ENCODE measurements at places on chromosomes 4 and X. TPM values are rescaled to one million over a fixed set of nuclear protein-coding genes. Genes with fewer than 3 reads are reported as not detected.

DNA sequence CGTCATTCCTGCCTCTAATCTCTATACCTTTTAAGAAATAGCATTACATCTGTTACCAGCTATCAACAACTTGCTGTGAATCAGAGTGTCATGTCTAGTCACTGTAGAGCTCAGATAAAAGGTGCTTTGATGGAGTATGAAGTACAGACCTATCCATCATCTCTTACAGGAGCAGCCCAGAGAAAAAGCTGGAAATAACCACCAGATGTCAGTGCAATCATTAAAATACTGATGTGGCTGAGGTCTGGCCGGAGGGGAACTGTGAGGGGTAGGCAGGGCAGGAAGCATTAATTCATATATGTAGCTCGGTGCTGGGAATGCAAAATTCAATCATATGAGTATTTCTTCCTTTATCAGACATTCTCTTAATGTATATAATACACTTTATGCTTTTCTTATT, 100.6 kb downstream of the AKAP4 start:
- DNase-seq: no peak

DNA sequence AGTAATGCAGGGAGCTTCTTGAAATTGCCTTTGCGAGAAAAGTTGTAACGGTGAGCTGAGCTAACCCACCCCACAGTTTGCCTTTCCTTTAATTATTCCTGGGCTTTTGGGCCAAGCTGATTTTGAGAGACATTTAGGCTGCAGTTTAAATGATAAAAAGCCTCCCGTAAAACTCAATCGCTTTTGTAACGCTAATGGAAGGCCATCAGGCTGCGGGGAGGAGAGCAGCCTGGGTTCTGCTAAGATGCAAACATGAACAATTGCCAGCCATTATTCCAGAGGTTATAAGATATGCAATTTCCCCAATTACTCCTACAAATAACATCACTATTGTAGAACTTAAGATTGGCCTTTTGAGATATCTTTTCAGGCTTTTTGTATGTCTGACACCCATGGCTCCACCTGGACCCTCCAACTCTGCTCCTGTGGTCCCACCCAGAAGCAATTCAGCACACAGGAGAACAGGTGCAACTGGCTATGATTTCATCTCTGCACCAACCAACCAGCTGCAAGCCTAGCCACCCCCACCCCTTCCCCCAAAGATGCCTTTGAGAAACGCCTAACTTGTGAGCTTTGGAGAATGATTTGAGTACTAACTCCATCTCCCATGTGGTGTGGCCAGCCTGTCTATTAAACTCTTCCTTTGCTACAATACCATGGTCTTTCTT, 108.2 kb upstream of the FAM9C start:
- DNase-seq: no peak

DNA sequence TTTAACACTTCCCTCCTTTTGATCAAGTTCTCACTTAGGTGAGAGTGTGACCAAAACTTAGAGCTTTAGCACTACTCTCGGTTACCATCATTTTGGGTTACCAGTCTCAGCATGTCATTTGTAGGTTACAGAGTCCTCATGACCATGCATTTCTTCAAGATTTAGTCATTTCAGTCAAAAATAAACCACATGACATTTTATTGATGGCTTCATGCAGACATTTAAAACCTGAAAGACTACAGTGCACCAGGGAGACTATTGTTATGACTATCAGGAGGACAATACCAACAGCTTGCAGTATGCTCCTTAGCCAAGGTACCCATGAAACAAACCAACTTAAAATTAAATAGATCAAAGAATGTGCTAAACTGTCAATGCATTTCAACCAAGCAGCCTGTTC, 498.1 kb upstream of the FSTL5 start:
- DNase-seq: no peak

DNA sequence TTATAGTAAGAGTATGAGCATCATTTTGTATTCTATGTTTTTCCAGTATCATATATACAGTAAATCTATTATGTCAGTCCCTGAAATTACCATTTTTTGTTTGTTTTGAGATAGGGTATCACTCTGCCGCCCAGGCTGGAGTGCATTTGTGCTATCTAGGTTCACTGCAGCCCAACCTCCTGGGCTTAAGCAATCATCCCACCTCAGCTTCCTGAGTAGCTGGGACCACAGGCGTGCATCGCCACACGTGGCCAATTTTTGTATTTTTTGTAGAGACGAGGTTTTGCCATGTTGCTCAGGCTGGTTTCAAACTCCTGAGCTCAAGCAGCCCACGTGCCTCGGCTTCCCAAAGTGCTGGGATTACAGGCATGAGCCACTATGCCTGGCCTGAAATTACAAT, 85.6 kb downstream of the ZNF330 start:
- DNase-seq: no peak

DNA sequence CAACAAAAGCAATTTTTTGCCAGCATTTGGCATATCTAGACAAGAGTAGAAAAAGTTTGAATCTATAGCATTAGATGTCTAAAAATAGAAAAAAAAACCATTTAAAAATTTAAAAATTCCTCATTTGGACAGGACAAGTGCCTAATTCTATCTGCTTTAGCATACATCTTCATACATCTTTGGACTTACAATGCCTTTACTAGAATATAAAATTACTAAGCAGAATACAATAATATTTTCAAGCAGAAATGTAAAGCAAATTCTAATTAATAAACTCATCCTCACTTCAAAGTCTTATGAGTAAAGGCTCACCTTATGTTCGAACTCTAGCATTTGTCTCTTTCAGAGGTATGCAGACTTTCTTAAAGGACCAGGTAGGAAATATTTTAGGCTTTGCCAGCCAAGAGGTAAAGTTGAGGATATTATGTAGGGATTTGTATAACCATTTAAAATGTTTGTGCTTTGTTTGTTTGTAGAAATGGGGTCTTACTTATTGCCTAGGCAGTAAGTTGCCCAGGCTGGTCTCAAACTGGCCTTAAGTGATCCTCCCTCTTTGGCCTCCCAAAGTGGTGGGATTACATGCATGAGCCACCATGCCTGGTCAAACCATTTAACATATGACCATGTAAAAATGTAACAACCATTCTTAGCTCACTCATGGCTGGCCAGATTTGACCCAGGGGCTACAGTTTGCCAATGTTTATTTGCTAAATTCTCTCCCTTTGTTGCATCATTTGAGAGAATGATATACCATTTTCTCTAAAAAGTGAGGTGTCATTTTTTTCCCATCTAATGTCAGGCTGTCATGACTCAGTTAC, 29.1 kb downstream of the UGDH start:
- no peak for DNase-seq

GRCh38 chr4:15805583-15806517, 27.7 kb downstream of the CD38 start:
- DNase-seq: no peak

The XAGE1B gene
- not detected for total RNA-seq

DNA sequence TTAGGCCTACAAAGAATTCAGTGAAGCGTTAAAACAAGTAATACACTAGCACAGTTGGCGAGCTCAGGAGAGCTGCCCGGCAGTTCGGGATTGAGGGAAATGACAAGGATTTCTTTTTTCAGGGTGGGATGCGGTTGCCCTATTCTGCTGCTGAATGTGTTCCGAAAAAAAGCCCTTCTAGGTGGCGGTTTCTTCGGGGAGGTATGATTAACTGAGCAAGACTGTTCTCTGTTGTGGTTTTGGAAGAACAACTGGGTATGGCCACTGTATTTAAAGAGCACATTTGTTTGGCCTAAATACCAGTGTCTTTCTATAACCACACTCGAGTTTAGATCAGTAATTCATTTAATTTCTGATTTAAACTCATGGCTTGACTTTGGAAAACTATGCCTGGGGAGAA, 459.7 kb upstream of the FAT1 start:
- DNase-seq: no peak

DNA sequence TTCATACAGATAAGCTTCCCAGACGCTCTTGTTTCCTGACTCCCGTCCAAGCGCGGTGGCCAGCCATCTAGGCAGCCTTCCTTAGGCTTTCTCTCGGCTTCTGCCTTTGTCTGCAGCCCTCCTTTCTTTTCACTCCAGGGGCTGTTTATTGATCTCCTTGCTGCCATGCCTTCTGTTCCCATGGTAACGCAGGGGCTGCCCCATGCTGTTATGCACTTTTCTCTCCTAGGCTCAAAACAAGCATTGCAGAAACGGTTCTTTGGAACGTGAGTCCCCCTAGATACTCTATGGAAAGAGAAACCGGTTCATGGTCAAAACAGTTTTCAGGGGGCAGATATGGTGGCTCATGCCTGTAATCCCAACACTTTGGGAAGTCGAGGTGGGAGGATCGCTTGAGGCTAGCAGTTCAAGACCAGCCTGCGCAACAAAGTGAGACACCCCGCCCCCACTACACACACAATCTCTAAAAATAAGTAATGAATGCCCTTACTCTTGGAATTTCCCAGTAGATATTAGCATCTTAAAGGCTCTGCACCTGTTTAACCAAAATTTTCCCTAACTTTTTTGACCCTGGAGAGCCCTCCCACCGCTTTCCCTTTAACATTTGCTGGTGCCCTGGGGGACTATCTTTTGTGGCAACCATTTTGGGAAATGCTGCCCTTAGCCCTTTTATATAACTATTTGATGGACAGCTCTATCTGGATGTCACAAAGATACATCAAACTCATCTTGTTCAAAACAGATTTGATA, 53.9 kb upstream of the ZNF157 start:
- DNase-seq: no peak

- DNase-seq: no peak
Measured at GRCh38 chr4:11597506-11597905, 168.8 kb upstream of the HS3ST1 start.

- no peak for DNase-seq
Measured at GRCh38 chr4:183789657-183790056, 115.5 kb upstream of the STOX2 start.

The NPY5R gene
- total RNA-seq: 0.64 TPM

DNA sequence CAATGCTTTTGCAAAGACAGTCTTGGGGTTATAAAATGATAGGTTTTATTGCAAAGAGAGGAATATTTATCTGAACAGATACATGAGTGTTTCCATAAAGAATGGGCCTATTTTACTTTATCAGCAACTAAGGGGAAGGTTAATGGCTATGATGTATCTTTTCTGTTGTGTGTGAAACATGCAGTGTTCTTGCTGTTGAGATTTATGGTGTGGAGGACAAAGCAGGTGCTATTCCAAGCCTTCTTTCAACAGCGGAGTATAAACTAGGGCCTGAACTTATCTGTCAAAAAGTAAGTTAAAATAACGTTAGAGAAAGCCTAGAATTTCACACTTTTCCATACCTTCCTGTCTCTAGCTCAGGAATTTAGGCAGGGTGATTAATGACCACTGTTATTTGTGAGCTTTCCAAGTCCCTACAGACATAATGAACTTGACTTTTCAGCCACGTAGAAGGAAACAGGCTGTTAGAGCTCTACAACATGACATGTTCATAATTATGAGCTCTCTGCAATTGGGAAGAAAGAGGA, 411.4 kb downstream of the IL1RAPL1 start:
- DNase-seq: no peak

GRCh38 chr4:157185363-157185762, 35.2 kb upstream of the GRIA2 start:
- no peak for DNase-seq

GRCh38 chr4:184234155-184234554, 16.5 kb upstream of the ENPP6 start:
- DNase-seq: no peak

DNA sequence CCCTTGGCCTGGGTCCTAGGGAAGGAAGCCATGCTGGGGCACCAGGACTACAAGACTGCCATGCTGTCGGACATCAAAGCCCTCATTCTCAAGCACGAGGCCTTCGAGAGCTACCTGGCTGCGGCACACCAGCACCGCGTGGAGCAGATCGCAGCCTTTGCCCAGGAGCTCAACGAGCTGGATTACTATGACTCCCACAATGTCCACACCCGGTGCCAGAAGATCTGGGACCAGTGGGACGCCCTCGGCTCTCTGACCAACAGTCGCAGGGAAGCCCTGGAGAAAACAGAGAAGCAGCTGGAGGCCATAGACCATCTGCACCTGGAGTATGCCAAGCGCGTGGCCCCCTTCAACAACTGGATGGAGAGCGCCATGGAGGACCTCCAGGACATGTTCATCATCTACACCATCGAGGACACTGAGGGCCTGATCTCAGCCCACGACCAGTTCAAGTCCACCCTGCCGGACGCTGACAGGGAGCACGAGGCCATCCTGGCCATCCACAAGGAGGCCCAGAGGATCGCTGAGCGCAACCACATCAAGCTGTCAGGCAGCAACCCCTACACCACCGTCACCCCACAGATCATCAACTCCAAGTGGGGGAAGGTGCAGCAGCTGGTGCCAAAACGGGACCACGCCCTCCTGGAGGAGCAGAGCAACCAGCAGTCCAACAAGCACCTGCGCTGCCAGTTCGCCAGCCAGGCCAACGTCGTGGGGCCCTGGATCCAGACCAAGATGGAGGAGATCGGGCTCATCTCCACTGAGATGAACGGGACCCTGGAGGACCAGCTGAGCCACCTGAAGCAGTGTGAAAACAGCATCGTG, 487.0 kb downstream of the TRAM1L1 start:
- no peak for DNase-seq

DNA sequence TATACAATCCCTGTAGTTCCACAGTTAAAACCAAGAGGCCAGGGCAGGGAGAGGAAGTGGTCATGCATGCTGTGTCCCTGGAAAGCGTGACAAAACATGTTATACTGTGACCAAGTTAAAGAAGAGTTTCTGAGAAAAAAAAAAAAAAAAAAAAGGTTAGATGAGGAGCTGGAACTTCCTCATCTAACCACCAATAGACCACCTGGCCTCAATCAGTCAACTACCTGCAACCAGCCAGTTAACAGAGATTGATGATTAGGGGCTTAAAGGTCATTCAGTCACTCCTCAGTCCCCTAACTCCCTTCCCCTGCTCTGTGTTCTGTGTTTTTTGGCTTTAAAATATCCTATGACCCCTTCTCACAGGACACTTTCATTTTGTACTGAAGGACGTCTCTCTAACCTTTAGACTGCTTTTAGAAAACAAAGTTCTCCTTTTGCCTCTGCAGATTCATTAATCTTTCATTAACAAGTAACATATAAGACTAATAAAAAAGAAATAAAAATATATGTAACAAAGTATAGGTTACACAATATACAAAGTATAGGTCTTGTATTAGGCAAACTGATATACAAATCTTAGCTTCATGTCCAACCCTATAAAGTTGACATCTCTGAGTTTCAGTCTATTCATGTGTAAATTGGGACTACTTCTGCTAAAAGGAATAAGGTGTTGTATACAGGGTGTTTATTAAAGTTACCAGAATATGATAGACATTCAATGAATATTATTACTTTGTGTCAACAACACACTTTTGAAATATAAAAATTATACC, 179.1 kb upstream of the NDST4 start:
- no peak for DNase-seq

DNA sequence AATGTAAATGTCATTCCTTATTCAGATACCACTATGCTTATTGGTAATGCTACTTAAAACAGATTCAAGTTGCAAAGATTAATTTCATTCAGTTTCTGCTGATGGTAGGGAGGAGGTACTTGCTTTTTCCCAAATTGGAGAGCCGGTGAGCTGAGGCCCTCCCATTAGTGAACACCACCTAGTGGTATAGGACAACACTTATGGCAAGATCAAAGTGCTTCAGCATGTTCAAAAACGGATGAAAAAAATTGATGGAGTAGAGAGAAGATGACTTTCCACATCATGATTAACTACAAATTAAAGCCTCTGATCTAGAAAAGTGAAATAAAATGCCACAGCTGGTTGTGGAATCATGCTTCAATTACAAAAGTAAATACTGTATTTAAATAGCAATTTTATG, 112.9 kb downstream of the MBNL3 start:
- no peak for DNase-seq

All from transverse colon (tissue), 4 donors.